ENCODE measurements at places on chromosomes 2 and 18.

DNA sequence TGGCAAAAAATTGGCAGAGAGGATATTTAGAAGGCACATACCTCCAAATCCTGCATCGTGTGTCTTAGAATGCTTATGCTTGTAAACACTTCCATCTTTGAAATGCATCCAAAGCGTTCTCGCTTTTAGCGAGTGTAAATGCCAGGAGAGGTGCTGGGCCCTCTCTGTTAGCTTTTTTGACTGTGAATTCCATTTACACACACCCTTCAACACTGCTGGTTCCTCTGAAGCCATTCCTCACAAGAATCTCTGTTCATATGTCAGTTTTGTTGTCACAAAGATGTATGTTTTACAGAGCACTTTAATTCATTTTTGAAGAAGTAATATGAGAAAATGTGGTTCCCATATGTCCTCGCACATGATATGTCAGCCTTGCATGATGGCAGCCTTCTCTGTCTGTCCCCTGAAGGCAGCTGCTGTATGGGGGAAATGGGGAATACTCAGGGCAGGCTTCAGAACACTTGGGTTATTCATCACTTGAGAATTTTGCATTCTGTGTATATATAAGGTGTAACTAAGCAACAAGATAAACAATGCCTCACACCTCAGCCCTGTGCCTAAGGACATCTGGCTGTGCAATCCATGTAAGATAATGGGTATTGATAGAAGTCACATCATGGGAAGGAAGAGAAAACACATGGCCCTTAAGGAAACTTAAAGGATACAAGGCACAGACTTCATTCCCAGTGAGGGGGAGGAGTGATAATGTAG is 52.3 kb downstream of the RAB27B start:
- no peak for DNase-seq

DNA sequence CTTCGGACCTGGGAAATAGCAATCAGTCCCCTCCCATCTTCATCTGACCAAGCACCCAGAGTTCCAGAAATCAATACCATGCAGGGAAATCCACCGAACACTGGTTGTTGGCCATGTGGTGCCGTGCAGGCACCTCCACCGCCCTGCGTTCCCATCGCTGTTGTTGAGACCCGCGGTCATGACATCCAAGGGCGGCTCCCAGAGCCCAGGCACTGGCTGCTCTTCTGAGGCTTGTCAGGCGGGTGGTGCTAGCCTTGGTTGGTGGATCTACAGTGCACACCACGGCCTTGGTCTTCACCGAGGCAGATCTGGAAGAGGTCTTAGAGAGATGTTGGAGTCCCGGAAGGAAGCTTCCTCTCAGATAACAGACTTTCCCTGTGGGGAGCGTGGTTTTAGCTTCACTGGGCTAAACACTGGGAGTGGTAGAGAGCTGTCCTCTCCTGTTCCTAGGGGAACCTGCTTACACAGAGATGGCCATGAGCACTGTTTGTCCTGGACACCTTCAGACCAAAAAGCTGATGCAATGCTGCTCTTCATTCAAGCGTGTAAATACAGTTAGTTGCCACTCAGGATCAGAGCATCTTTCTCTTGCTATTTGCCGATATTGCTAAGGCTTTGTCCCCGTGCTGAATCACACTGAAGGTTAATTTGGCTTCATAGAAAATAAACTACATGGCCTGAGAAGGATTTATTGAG is 58.3 kb downstream of the SMIM21 start:
- no peak for DNase-seq

GRCh38 chr2:47558116-47558767 is 155.3 kb downstream of the MSH2 start:
- DNase-seq, result no peak

DNA sequence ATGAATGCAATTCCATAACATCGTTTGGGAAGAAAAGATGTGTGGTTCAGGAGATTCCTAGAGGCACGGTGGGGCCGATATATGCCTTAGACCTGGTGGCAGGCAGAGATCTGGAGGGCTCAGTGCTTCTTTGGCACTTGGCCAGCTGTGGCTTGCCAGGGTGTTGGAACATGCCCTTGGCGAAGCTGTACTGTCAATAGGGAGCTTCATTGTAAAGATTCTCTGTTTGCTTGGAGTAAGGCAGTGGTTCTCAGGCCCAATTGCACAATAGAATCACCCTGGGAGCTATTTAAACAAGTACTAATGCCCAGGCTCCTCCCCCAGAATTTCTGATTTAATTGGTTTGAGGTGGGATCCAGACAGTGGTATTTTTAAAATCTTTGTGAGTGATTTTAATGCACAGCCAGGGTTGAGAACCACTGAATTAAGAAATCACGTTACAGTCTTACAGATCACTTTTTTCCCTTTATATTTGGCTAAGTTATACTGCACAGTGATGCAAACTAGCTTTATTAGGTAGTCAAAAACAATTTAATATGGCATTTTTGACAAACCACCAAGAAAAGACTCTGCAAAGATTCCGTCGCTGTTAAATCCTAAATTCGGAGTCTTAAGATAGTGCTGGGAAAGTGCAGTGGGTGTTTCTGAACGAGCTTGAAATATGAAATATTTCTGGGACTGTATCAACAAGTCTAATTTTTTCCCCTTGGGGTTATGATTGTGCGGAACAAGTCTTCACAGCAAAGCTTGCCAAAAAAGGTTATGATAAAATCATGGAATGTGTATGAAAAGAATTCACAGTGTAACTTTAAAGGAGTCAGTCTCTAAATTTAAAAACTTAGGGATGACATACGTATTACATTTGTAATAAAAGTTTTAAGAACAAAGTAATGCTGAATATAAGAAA is 78.0 kb downstream of the CRIM1 start:
- DNase-seq, result no peak

GRCh38 chr2:108492364-108492763 is 41.9 kb upstream of the LIMS1 start:
- no peak for DNase-seq

GRCh38 chr18:46630160-46630559 is 26.9 kb downstream of the LOXHD1 start:
- no peak for DNase-seq

DNA sequence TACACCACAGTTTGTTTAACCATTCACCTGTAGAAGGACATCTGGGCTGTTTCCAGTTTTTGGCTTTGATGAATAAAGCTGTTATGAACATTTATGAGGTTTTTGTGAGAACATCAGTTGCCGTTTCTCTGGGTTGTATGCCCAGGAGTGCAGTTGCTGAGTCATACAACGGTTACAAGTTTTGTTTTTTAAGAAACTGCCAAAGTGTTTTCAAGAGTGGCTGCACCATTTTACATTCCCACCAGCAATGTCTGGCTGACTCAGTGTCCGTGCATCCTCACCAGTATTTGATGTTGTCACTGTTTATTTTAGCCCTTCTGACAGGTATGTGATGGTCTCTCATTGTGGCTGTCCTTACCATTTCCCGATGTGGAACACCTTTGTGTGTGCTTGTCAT is 48.0 kb upstream of the GPR17 start:
- DNase-seq, result no peak

DNA sequence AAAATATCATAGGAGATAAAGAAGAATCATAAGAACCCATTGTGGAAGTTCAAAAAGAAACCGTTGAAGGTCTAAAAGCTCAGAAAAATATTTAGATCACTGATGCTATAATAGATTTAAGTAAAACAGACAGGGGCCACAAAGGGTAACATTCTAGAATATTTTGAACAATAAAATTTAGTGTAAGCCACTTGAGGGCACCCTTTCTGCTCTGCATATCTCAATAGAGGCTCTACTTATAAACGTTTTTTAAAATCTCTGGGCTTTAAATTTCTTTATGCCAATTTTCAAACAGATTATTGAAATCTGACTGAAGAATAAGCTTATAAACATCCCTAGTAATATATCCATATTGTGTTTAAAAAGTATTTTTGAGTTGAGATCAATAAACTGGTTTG is 57.6 kb upstream of the IL1RL1 start:
- no peak for DNase-seq

GRCh38 chr18:75114231-75114764 is 94.6 kb downstream of the PTGR3 start:
- no peak for DNase-seq

GRCh38 chr2:156511122-156511521 is 74.9 kb downstream of the GPD2 start:
- no peak for DNase-seq

DNA sequence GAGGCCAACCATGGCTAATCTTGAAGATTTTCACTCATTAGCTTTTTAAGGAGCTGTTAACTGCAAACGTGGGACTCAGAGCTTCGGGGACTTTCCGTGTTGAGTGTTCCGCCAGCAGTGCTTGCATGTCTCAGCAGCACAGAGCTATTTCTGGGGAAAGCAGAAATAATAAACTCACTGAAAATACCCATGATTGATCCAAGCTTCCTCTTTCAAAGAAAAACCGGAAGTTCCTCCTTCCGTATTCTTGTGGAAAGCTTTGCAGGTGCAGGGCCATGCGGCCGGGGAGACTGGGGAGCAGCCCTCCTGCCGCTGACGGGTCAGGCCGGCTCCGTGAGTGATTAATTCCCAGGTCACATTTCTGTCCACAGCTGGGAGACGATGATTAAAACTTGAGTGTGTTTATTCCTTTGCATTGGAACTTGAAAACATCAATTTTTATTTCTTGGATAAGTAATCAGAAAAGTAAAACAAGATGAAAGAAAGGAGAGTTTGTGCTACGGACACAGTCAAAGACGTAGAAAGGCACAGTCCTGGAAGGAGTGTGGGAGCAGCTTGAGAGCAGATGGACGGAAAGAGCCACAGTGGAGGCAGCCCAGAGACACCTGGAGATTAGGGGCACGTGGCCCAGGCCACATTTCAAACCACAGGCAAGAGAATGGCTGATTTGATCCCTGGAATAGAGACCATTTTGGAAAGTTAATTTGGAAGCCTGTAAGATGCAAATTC is 54.2 kb upstream of the CTDP1 start:
- DNase-seq, result peak; percentile 70

- no peak for DNase-seq
Observed at GRCh38 chr2:226837787-226838603, 2.1 kb downstream of the RHBDD1 start.

- no peak for DNase-seq
Observed at GRCh38 chr18:70417847-70418246, 129.0 kb downstream of the SOCS6 start.

DNA sequence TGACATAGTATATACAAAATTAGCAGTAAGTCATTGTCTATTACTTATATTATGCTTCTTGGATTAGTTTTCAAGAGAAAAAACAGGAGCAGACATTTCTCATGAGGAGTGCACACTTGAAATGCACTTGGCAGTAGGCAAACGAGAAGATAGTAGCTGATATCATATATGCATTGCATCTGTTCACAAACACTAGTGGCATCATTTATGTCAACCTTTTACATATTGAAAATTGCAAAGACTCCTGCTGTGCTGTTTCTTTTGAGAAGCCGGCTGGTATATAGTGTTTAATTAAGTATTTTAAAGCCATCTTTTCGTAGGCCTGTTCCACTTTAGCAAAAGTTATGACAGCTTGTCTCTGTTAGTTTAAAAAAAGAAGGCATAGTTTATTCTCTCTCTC is 58.4 kb upstream of the SLC8A1 start:
- DNase-seq, result no peak

GRCh38 chr2:43818761-43819160 is 19.9 kb downstream of the ABCG5 start:
- no peak for DNase-seq

- DNase-seq, result no peak
Observed at GRCh38 chr2:240024766-240025165, 376 bp downstream of the NDUFA10 start.

- no peak for DNase-seq
Observed at GRCh38 chr2:212176151-212176550, 362.5 kb downstream of the ERBB4 start.

- no peak for DNase-seq
Observed at GRCh38 chr2:64477979-64478378, 24.0 kb downstream of the LGALSL start.

GRCh38 chr2:79782576-79783452 is 270.0 kb downstream of the CTNNA2 start:
- DNase-seq, result no peak

DNA sequence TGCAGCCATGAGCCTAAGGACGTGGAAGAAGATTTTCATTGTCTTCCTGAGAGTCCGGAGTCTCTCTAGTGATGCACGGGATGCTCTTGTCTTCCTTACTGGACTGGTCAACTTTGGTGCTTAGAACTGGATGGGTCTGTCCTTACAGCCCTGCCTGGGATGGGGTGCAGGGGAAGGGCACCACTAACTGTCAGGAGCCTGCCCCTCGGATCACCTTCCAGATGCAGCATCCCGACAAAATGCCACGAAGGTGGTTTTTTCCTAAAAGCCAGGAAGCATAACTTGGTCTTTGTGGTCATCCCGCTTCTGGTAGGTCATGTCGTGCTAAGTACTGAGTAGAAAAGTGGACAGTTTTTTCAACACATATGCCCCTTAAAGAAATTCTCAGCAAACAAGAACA is 207.4 kb upstream of the TWIST2 start:
- DNase-seq, result no peak

GRCh38 chr18:71899707-71900472 is 644.3 kb downstream of the CBLN2 start:
- no peak for DNase-seq

DNA sequence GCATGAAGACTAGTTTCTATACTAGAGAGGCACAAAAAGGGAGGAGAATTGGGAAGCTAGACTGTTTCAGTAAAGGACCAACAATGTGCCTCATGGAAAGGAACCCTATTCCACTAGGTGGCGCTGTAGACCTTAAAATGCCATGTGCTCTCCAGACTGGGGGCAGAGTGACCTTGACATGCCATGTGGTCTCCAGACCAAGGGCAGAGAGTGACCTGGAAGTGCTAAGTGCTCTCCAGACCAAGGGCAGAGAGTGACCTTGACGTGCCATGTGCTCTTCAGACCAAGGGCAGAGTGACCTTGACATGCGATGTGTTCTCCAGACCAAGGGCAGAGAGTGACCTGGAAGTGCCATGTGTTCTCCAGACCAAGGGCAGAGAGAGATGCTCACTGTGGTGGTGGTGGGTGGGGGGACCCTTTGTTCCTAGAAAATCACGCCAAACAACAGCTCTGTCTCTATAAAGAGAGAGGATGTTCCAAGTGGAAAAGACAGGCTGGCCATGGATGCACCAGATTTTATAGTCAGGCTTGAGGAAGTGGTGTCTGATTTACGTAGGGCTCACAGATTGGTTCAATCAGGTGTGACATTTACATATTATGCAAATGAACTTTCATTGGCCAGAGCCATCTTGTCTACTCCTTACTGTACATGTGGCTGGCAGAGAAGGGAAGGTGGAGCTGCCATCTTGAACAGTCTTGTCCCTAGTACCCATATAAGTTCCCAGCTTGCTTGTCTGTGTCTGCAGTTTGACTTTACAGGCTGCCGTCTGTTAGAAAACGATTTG is 344.0 kb upstream of the DDX18 start:
- DNase-seq, result no peak

DNA sequence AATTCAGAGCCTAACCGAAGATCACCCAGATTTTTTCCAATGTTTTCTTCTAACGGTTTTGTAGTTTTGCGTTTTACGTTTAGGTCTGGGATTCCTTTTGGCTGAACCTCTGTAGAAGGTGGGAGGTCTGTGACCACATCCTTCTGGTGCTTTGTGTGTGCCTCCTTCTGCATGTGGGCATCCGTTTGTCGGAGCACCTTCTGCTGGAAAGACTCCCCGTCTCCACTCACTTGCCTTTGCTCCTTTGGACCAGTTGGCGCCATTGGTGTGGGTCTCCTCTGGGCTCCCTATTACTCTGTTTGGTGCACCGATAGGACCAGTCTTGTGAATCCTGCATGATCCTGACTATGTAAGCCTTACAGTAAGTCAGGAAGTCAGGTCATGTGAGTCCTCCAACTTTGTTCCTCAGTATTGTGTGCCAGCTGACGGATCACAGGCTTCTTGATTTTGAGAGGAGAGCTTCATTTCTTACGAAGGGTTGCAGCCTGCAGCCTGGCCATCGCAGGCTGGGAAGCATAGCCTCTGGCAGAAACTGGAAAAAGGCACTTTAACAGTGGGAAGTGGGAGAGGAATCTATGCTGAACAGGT is 13.6 kb downstream of the AQP12A start:
- no peak for DNase-seq

Measured in germinal center (tissue), 1 donor.